ENCODE measurements at places on chromosomes 11 and 22.
A peak's percentile ranks its signal among the peaks of the same experiment; 100 is the strongest.

- DNase-seq: no peak
These were observed 92.0 kb upstream of the KCNQ1OT1 start for GRCh38 chr11:2791521-2792380.

GRCh38 chr22:30777587-30777986 lies 82.9 kb downstream of the OSBP2 start:
- no peak for DNase-seq

GRCh38 chr11:126246636-126247035 lies 22.1 kb downstream of the SRPRA start:
- no peak for DNase-seq

DNA sequence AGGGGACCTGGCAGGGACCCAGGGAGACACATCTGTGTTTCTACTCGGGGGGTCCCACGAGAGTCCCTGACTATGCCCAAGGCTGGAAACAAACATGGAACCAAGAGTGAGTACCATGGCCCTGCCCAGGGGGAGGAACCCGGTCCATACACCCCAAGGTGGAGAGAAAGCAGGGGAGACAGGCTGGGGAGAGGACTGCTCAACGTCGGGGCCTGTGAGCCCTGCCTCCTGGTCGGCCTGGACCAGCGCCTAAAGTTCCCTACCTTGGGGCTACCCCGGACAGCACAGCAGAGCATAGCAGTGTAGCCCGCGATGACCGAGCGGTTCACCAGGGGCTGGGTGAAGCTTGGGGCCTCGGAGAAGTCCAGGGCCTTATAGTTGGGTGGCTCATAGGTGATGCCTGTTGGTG lies 20.2 kb downstream of the MYBPC3 start:
- no peak for DNase-seq

DNA sequence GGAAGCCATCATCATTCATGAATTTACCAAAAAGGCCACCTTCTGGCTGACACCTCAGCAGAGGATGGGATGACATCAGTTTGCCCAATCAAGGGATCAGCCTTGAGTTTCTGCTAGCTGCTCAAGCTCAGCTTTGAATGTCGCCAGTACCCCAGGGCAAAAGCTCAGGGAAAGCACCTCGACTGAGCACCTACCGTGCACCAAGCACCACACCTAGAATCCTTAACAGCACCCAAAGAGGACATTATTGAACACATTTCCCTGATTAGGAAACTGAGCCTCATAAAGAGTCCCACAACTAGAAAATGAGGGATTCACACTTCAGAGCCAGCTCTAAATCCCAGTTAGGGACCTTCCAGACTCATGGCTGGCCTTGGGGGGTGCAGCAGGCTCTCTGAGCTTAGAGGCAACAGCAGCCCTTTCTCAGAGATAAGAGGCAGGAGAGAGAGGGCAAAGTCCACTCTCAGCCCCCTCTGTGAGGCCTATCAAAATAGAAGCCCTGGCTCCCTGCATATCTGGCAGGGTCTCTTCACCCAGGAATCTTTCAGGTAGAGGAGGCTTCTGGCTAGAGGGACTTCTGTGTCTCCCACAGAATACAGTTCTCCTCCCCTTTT lies 13.4 kb upstream of the DAGLA start:
- no peak for DNase-seq

- no peak for DNase-seq
These were observed 54.8 kb downstream of the UVRAG start for GRCh38 chr11:75869661-75870455.

- no peak for DNase-seq
These were observed 64.4 kb downstream of the MYH9 start for GRCh38 chr22:36323182-36323854.

DNA sequence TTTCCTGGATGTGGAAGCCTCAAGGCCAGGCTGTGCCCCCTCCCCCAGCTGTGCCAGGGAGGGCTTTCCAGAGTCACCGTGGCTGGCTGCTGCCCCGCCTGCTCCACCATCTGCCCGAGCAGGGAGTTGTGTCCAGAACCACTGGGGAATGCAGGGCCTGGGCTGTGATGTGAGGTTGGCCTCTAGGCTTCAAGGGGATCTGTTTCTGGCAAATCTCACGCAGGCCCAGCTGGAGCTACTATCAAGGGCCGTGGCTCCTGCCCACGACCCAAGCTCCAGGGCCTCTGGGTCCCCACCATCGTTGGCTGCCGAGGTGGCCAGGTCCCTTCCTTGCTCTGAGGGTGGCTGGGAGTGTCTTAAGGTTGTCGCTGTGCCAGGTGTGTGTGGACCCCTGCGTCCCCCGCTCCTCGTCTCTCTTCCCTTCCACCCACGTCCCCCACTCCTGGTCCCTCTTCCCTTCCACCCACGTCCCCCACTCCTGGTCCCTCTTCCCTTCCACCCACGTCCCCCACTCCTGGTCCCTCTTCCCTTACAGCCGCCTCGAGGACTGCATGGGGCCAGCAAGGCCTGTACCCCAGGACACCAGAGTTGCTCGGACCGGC lies 6.1 kb downstream of the BRSK2 start:
- DNase-seq: no peak

DNA sequence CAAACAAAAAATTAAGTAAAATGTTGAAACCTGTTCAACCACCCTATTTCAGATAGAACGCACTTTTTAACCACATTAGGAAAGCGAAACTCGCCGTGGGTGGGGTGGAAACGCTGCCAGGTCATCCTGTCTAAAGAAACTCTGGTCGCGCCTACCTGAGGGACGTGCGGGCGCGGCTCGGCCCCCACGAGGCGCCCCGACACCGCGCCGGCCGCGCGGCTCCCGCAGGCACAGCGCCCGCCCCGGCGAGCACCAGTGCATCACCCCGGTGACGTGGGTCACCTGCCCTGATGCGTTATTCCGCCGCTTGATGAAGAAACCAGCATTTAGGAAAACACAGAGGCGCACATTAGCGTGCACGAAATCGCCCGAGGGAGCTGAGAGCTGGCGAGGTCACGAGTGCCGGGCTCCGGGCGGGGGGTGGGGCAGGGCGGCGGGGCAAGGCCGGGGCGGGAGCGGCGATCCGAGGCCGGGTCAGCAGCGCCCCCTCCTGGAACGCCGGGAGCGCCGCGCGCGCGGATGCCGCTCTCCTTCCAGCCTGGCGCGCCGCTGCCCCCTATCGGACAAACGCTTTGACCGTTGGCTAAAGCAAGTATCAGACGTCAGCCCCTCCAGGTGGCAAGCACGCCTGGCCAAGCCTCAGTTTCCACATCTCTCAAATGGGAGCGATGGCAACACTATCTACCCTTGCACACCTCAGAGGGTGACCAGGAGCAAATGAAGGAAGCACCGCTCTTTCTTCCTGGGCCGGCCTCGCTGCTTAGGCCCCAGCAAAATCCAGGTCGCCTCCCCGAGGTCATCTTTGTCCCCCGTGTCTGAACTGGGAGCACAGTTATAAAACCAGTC lies 15.7 kb upstream of the SNX32 start:
- DNase-seq: peak; percentile 76

DNA sequence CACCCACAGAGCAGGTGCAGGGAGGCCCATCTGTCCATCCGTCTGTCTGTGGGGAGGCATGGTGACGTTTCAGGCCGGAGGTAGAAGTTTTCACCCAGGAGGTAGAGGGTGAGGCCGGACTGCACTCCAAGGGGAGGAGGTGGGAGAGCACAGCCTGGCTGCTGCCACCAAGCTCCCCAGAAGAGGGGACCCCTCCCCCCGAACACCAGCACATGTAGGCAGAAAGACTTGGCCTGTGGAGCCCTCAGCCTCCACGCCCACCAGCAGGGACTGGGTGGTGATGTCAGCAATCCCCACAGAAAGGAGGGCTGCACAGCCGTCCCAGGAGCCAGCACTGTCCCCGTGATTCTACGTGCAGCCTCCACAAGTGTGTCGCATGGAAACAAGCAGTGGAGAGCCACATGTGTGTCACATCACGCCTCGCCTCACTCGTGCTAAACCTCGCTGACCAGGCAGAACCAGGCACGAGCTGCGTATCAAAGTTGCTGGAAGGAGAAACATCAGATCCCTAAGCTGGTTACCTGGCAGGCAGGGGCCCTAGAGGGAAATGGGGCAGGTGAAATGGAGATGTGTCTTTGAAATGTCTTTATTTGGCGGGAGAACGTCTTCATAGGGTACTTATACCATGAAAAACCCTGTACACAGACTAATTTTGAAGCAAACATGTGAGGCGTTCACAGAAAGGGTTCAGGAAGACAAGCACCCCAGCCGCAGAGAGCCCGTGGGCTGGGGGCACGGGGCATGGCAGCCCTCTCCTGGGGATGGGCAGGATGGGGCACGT lies 49.1 kb downstream of the CDKN1C start:
- DNase-seq: no peak

DNA sequence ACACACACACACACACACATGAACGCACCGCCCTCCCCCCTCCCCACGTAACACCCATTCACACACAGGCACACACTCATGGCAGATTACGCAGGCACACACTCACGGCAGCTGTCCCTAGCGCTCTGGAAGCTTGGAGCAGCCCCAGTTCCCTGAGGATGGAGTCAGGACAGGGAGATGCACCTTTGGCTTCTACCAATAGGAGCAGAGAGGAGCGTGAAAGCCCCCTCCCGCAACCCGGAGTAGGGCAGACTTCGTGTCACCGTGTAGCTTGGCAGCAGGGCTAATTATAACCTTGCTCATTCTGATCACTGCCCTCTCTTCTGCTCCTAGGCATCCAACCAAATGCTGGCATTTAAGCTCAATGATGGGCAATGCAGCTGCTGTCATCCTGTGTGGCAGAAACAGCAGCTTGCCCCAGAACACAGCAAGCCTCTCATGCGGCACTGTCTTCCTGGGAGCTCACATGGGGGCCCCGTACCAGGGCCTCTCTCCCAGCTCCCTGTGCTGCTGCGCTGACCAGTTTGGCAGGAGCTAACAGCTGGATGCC lies 31.9 kb downstream of the ANKK1 start:
- DNase-seq: no peak

- DNase-seq: no peak
These were observed 57.2 kb downstream of the SBF2 start for GRCh38 chr11:10236840-10237239.

DNA sequence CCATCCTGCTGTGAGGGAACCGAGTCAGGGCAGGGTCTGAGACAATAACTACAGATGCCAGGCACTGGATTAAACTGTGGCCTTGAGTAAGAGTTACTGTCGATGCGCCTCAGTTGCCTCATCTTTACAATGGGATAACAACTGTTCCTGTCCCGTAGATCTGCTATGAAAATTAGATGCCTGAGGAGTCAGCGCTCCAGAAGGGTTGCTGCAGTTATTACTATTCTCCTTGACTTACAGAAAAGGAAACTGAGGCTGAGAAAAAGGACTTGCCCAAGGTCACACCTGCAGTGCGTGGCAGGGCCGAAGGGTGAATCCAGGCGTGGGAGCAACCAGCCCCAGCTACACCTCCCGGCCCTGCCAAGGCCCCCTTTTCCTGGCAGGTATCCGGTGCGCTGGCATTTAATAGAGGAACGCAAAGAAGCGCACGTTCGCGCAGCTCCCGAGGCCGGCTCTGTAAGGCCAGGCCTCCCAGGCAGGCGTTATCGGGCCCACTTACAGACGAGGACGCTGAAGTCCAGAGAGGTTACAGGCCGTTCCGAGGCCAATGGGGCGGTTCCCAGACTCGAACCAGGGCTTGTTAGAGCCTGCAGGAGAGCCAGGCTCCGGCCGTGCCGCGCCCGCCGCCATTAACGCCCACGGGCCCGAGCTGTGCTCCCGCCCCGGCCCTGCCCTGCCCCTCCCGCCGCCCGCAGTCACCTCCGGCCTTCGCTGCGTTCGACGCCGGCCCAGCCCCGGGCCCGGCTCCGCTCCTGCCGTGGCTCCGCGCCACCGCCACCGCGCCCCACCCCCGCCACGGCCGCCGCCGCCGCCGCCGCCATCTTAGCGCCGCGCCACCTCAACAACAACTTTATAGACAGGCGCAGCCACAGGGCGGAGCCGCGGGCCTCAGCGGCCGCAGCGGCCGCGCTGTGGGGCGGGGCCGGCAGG lies at the start of gene C11orf68:
Gene C11orf68, minus strand, starts transcription at position 852 of the 930 bp plus-strand sequence. Its CDS starts 31 bp downstream, at position 821.
- DNase-seq: no peak

DNA sequence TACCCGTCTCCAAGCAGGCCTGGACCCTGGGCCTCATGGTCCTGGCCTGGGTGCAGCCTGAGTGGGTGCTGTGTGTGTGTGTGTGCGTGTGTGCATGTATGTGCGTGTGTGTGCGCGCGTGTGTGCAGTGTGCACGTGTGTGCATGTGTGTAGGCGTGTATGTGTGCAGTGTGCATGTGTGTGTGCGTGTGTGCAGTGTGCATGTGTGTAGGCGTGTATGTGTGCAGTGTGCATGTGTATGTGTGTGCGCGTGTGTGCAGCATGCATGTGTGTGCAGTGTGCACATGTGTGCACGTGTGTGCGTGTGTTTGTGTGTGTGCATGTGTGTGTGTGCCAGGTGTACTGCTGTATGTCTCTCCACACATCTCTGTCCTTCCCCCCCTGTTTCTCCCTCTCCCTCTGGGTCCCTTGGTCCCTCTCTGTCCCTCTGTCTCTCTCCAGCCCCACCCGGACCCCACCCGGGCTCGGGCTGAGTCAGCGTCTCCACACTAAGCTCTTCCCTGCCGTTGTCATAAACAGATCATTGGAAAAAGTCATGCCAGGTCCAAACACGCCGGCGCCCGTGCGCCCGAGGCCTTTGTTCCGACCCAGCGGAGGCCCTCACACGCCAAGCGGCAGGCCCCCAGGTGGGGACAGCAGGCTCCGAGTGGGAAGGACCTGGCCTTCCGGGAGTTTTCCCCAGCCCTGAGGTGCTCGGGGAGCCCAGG lies 34.0 kb downstream of the WNT7B start:
- no peak for DNase-seq

GRCh38 chr11:69521457-69521856 lies 40.0 kb downstream of the LINC01488 start:
- DNase-seq: no peak

DNA sequence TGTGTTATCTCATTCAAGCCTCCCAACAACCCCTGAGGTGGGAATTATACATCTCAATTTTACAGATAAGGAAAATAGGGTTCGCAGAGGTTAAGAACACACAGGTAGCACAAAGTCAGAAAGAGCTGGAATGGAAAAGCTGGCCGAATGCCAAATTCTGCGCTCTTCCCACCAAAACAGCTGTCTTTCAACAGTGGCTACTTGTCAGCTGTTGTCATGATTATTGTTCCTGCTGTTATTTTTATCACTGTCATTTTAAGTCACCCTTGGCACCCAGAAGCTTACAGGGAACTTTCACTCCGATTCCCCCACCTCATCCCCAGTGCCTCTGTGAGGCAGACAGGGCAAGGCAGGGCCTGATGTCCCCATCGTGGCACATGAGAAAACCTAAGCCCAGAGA lies 74.5 kb upstream of the CSNK2A3 start:
- DNase-seq: no peak

- no peak for DNase-seq
These were observed 16.4 kb upstream of the PAMR1 start for GRCh38 chr11:35541621-35542375.

GRCh38 chr11:101296896-101297295 lies 167.3 kb upstream of the PGR start:
- DNase-seq: no peak
